ENCODE measurements at places on chromosomes 3 and 15. TPM values are rescaled to one million over a fixed set of nuclear protein-coding genes. Genes with fewer than 3 reads are reported as not detected.

DNA sequence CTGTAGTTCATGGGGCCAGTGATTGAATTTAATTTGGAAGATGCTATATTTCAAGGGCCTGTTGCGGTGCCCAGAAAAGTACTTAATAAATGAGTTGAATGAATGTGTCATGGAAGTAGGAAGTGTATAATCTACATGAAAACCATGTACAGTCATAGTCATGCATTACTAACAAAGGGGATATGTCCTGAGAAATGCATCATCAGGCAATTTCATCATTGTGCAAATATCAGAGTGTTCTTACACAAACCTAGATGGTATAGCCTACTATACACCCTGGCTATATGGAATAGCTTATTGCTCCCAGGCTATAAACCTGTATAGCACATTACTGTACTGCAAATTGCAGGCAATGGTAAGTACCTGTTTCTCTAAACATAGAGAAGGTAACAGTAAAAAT is 10.7 kb upstream of the MYO5C start:
- DNase-seq = no peak

GRCh38 chr3:39275052-39275451 is 4.8 kb downstream of the CX3CR1 start:
- no peak for DNase-seq

INKA1 gene
- 5.0 TPM for total RNA-seq

SLC28A2 gene
- total RNA-seq = not detected

GRCh38 chr3:157064402-157064801 is 95.5 kb downstream of the CCNL1 start:
- DNase-seq = no peak

GPR156 gene
- total RNA-seq = 0.17 TPM

GRCh38 chr3:28703843-28704242 is 355.2 kb upstream of the AZI2 start:
- no peak for DNase-seq

DNA sequence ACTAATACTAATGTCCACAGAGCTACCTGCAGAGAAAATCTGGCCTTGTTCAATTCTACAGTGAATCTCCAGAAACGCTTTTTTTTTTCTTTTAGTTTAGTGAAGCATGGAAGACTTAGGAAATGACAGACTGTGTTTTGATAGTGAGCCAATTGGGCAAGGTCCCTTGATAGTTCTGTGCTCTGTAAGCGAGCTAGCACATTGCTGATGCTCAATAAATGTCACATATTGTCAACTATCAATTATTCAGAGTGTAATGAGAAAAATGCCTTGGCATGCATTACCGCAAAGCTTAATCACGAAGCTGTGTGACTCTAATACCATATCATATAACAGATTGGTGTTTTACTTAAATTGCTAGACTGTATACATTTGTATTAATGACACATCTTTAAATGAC is 5.2 kb upstream of the C3orf85 start:
- DNase-seq = no peak

DNA sequence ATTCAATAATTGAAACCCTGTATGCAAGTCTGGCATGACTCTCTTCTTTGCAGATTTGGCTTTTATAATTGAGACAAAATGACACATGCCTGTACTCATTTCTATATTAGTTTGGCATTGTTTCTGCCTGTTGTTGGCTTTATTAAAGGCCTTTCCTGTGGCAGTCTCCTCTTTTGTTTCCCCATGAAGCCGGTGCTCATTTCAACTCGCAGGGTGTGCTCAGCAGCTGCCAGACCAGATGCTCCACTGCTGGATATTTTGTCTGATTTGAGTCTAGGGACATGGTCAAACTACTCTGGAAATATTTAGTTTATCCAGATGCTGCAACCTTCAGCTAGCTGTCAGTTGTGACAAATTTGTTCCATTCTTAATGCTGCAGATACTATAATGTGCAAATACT is 445.3 kb downstream of the NAALADL2 start:
- peak; percentile 18 for DNase-seq

GRCh38 chr15:42405863-42406482 is 46.7 kb downstream of the CAPN3 start:
- DNase-seq = no peak

- DNase-seq = no peak
These were observed 197.4 kb upstream of the RGMA start for GRCh38 chr15:93286446-93286845.

GRCh38 chr15:87747087-87747486 is 509.5 kb downstream of the NTRK3 start:
- no peak for DNase-seq

GRCh38 chr3:155602307-155602706 is 142.6 kb downstream of the PLCH1 start:
- DNase-seq = no peak

GRCh38 chr3:132629928-132630327 is 29.7 kb downstream of the ACAD11 start:
- no peak for DNase-seq

DNA sequence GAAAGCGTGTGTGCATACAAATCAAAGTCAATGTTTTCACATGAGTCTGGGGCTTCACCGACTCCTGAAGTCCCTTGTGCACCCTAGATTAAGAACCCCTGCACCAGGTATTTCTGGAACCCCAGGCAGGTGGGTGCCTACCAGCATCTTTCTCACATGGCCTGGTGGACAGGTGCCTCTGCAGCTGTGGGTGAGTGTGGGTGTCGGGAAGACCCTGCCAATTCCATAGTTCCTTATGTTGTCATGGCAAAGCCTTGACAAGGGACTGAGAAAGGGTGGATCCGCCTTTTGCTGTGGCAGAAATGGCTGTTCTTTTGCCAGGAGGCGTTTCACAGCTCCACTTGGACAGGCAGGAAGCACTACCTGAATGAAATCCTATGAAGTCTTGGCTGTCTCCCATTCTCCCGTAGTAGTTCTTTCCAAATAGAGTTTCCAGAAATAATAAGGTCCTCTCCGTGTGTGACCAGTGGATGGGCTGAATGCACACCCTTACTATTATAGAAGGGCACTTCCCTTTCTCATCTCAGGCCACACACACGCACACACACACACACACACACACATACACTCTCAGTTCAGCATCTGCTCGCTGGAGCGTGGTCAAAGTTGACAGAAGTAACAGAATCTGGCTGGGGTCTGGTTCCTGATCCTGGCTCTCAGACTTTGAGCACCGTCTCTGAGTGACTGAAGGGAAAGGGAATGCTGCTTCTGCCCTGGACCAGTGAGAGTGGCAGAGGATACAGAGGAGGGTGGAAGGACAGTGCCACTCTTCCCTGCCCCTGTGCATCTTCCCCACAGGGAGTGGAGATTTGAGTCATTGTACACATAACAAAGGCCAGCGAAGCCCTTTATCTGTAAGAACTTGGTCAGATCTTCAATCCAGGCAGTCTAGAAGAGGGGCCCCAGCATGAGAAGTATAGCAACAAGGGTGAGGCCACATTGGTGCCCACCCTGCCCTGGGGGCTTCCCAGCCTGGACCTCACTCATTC is 38.7 kb downstream of the PDIA5 start:
- no peak for DNase-seq

DNA sequence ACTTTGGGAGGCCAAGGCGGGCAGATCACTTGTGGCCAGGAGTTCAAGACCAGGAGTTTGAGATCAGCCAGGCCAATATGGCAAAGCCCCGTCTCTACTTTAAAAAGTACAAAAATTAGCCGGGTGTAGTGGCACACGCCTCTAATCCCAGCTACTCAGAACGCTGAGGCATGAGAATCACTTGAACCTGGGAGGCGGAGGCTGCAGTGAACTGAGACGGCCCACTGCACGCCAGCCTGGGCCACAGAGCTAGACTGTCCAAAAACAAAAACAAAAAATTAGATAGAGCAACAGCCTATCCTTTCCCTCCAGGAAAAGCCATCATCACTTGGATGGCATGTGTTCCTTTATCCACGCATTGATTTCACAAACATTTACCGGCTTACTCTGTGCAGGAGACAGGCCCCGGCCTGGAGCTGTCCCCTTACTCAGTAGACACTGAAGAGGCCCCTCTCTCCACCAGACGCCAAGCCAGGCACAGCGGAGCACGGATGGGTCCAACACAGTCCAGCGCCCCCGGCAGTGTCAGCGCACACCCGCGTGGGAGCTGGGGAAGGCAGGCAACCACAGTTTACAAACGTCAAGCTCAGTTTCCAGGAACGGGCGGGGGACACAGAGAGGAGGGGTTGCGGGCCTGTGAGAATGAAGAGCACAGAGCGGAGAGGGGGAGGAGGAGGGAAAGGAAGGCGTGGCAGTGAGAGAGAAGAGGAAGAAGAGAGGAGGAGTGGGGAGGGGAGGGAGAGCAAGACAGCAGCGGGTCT is 3.1 kb downstream of the GP5 start:
- no peak for DNase-seq

GRCh38 chr15:56699743-56700142 is 33.6 kb downstream of the ZNF280D start:
- DNase-seq = no peak

- DNase-seq = no peak
These were observed 44.8 kb upstream of the ADAMTS9 start for GRCh38 chr3:64732576-64732975.

- no peak for DNase-seq
These were observed 1.1 kb downstream of the HYAL3 start for GRCh38 chr3:50297896-50298725.

TM4SF1 gene
- 138 TPM for total RNA-seq

- DNase-seq = no peak
These were observed 15.4 kb downstream of the PSTPIP1 start for GRCh38 chr15:77010312-77010686.

DNA sequence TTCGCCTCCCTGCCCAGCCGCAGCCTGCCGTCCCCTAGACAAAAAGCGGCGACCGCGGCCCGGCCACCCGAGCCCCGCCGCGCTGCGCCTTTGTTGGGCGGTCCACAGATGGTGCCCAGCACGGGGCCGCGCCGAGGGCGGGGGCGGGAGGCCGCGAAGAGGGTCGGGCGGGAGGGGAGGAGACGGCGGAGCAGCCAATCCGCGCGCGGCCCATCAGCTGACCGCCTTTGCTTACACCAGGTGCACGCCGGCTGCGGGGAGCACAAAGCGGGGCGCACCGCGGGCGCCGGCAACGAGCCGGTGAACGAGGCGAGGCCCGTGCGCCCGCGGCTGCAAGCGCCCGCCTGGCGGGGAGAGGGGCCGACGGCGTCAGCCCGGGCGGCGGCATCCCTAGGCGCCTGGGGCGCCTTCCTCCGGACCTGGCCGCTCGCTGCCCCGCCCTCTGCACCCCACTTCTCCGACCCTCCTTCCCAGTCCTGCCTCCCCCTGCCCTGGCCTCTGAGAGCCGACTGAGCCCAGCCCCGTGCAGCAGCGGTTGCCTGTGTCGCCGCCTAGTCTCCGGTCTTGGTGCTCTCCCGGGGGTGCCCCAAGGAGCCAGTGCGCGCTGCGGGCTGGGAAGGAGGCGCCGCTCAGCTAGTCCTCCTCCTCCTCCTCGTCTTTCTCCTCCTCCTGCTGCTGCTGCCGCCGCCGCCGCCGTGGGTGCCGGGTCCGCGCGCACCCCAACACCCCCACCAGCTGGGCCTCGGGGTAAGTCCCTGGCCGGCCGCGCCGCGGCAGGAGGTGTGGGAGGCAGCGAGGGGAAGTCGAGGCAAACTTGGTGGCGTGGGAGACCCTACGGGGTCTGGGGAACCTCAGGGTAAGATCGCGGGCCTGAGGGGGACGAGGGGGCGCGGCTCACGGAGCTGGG is at the start of gene LRRN1:
Gene LRRN1 (plus strand): TSS at position 259 of the 907 bp plus-strand sequence. CDS start 45,211 bp downstream, outside the sequence.
- DNase-seq = peak; percentile 65

KNG1 gene
- 0.17 TPM for total RNA-seq

GRCh38 chr3:170309046-170309445 is 48.5 kb upstream of the SKIL start:
- DNase-seq = no peak

DNA sequence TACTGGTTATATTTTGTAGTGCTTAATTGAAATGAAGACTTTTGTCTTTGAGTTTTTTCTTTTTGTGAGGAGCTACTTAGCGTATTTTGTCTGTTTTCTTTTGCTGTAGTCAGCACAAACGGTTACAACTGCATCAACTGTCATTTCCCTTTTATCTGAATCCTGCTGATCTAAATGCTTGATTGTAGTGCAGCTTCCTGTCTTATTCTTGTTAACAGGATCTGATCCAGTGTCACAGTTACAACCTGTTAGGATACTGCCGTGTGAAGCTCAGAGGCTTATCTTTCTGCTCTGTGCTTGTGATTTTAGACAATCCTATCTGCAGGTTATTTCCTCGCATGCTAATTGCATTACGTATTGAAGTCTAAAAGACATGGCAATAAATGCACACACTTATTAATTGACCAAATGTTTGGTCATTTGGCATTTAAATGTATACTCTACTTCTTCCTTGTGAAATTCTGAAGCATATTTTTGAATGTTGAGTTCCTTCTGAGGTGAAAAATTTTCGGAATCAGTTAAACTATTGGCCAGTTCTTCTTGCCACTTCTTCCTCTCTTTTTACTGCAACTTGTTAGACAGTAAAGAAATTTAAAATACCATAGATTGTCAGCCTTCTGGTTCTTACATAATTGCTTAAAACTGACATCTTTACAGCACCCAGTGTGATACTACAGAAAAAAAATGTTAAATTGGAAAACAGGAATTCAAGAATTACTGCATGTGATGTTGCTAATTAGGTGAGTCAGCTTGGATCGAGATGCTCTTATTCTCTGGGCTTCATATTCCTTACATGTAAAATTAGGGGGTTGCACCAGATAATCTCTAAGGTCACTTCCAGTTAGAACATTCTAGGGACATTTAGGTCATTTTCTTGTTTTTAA is 168.2 kb downstream of the MBNL1 start:
- no peak for DNase-seq

- no peak for DNase-seq
These were observed 21.3 kb upstream of the ACAD9 start for GRCh38 chr3:128858167-128858566.
